ENCODE measurements at places on chromosomes 2 and 18. TPM values are rescaled to one million over a fixed set of nuclear protein-coding genes. Genes with fewer than 3 reads are reported as not detected.
A peak's percentile ranks its signal among the peaks of the same experiment; 100 is the strongest.

The NTSR2 gene
- total RNA-seq: not detected

The RAB17 gene
- 0.28 TPM for total RNA-seq

The LYG2 gene
- not detected for total RNA-seq

- DNase-seq: peak; percentile 89
These were observed 178.7 kb downstream of the EN1 start for GRCh38 chr2:118668431-118669424.

GRCh38 chr2:203282101-203282500 lies 43.3 kb downstream of the CYP20A1 start:
- no peak for DNase-seq

- no peak for DNase-seq
These were observed 108.1 kb downstream of the AQP4 start for GRCh38 chr18:26757263-26758019.

Data from SJSA1 (cell line).